ENCODE measurements at places on chromosomes 11 and 22. TPM values are rescaled to one million over a fixed set of nuclear protein-coding genes. Genes with fewer than 3 reads are reported as not detected.

GRCh38 chr11:103985041-103985440 is 51.4 kb upstream of the DDI1 start:
- H3K4me3 ChIP-seq = no peak overlapping the region
- no peaks in the 10 kb centered on the region for H3K36me3 ChIP-seq
- H3K4me1 ChIP-seq = no peaks in the 10 kb centered on the region
- no peaks in the 10 kb centered on the region for H3K27me3 ChIP-seq
- no peak for DNase-seq

TYR gene
- total RNA-seq = 0.61 TPM

GRCh38 chr22:25448435-25449051 is 115.9 kb upstream of the GRK3 start:
- H3K4me1 ChIP-seq = peaks cover 14% of the 10 kb centered on the region
- H3K4me3 ChIP-seq = peak overlapping the region; percentile 68
- peak; percentile 12 for DNase-seq
- H3K27ac ChIP-seq = no peak overlapping the region

DNA sequence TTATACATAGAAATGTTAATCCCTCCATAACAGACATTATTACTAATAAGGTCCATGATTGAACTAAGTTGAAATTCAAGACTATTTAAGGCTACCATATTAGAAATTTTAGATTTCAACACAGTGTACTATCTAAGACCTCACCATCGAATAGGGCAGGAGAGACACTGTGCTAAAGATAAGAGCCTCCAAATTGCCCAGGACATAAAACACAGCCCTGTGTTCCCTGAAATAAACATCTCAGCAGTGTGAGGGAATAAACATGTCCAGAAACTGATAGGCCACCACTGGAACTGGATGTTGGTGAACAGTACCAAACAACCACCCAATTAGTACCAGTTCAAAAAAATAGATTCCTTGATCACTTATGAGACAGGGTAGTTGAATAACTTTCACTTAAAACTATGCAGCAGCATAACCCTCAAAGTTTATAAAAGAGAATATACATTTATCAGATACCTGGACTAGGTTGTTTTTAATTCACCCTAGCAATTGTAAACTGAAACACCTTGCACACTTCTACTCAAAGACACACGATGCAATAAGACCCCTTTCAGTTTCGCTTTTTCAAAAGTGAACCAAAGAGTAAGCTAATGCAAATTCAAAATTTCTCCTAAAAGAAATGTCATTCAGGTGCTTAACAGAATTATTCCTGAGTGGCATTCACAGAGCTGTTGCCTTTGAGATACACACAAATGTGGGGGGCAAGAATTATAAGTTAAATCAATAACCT is 34.3 kb downstream of the USP28 start:
- no peaks in the 10 kb centered on the region for H3K4me1 ChIP-seq
- H3K36me3 ChIP-seq = peaks cover 20% of the 10 kb centered on the region
- H3K27me3 ChIP-seq = no peaks in the 10 kb centered on the region
- no peak for DNase-seq

GRCh38 chr22:46471901-46472721 is 65.3 kb downstream of the CELSR1 start:
- H3K36me3 ChIP-seq = peaks cover 16% of the 10 kb centered on the region
- H3K4me3 ChIP-seq = no peak overlapping the region
- no peak overlapping the region for H3K27ac ChIP-seq
- H3K4me1 ChIP-seq = peaks cover 5% of the 10 kb centered on the region
- no peaks in the 10 kb centered on the region for H3K27me3 ChIP-seq
- DNase-seq = no peak

GP1BB gene
- total RNA-seq = 14.4 TPM

DNA sequence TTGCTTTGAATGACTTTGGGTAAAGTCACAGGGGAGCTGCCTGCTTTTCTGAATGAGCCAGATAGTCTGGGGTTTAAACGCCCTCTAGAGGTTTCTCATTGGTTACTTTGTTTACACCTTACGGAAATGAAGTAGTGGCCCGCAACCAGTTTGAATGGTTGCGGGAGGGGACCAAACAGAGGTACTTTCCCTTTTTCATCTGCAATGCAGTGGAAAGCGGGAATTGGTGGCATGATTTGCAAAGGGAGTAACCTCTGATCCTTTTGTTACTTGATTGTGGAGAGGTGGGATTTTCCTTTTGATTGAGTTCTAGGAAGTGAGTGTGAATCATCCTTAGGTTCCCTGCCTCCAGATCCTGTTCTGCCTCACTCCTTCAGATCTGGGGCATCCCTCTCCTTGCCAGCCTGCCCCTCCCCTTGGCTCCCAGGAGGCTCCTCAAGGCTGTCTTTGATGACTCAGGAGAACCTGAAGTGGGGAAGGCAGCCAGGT is 15.9 kb upstream of the GLYATL1 start:
- peak; percentile 83 for DNase-seq
- H3K27ac ChIP-seq = no peak overlapping the region
- no peaks in the 10 kb centered on the region for H3K27me3 ChIP-seq
- H3K4me1 ChIP-seq = peaks cover 5% of the 10 kb centered on the region
- H3K4me3 ChIP-seq = no peak overlapping the region

YPEL1 gene
- 16.0 TPM for total RNA-seq

ZNF143 gene
- total RNA-seq = 30.3 TPM

- H3K27me3 ChIP-seq = no peaks in the 10 kb centered on the region
- no peak overlapping the region for H3K27ac ChIP-seq
- H3K4me1 ChIP-seq = no peaks in the 10 kb centered on the region
- no peaks in the 10 kb centered on the region for H3K36me3 ChIP-seq
- no peak for DNase-seq
- H3K4me3 ChIP-seq = no peak overlapping the region
Observed at GRCh38 chr11:110075847-110076208, 17.4 kb upstream of the ZC3H12C start.

ZBTB16 gene
- 17.9 TPM for total RNA-seq

- H3K27me3 ChIP-seq = no peaks in the 10 kb centered on the region
- no peak for DNase-seq
- no peak overlapping the region for H3K4me3 ChIP-seq
Observed at GRCh38 chr11:66951927-66952337, 6.3 kb downstream of the PC start.

RBMXL2 gene
- total RNA-seq = 0.55 TPM

GRCh38 chr11:23509023-23509422 is 648.7 kb upstream of the CCDC179 start:
- no peak for DNase-seq
- H3K4me3 ChIP-seq = no peak overlapping the region
- H3K27ac ChIP-seq = no peak overlapping the region
- H3K36me3 ChIP-seq = no peaks in the 10 kb centered on the region
- H3K4me1 ChIP-seq = no peaks in the 10 kb centered on the region

GRCh38 chr11:11449327-11449726 is 96.3 kb upstream of the CSNK2A3 start:
- H3K27ac ChIP-seq = no peak overlapping the region
- H3K27me3 ChIP-seq = no peaks in the 10 kb centered on the region

DNA sequence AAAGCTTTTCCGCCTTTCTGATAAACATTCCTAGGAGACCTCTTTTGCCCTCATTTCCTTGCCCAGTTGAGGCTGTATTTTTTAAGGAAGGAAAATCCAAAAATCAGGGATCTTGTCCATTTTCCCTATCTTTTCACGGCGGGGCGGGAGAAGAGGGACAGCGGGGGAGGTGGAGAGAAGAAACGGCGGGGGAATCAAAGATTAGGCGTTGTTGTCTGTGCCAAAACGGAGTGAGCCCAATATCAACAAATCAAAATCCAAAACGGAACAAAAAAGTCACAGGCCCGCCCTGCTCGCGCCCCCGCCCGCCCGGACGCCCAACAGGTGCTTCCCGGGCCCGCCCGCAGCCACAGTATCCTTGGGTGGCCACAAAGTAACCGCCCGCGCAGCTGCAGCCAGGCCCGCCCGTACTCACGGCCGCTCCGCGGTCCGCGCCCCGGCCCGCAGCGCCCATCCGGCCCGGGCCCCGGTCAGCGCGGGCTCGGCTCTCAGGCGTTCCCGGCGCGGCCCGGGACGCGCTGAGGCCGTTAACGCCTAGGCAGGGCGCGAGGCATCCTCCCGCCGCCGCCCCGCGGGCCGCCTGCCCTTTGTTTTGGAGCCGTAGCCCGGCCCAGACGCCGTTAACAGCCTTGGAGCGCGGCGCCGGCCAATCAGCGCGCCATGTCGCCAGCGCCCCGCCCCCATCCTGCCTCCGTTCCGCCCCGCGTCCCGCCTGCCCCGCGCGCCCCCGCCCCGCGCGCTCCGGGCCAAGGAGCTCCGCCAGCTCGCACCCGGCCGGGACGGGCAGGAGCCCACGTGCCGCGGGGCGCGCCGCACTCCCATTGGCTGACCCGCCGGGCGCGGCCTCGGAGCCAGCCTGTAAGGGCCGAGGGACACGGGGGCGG is at the start of gene YPEL1:
TSS of gene YPEL1 (minus strand) at position 595 of the 884 bp plus-strand sequence. CDS start 25,050 bp downstream, outside the sequence.
- H3K4me1 ChIP-seq = peaks cover 7% of the 10 kb centered on the region
- peaks cover 11% of the 10 kb centered on the region for H3K36me3 ChIP-seq
- DNase-seq = peak; percentile 96
- H3K27me3 ChIP-seq = no peaks in the 10 kb centered on the region

BAD gene
- total RNA-seq = 123 TPM

SLC22A12 gene
- total RNA-seq = not detected

GRCh38 chr22:20316217-20316843 is 3.5 kb downstream of the DGCR6L start:
- H3K27me3 ChIP-seq = no peaks in the 10 kb centered on the region
- DNase-seq = no peak
- H3K36me3 ChIP-seq = peaks cover 46% of the 10 kb centered on the region

GRCh38 chr11:104060820-104061219 is 24.4 kb downstream of the DDI1 start:
- no peak overlapping the region for H3K4me3 ChIP-seq
- H3K36me3 ChIP-seq = no peaks in the 10 kb centered on the region
- H3K4me1 ChIP-seq = no peaks in the 10 kb centered on the region
- H3K27ac ChIP-seq = no peak overlapping the region

DNA sequence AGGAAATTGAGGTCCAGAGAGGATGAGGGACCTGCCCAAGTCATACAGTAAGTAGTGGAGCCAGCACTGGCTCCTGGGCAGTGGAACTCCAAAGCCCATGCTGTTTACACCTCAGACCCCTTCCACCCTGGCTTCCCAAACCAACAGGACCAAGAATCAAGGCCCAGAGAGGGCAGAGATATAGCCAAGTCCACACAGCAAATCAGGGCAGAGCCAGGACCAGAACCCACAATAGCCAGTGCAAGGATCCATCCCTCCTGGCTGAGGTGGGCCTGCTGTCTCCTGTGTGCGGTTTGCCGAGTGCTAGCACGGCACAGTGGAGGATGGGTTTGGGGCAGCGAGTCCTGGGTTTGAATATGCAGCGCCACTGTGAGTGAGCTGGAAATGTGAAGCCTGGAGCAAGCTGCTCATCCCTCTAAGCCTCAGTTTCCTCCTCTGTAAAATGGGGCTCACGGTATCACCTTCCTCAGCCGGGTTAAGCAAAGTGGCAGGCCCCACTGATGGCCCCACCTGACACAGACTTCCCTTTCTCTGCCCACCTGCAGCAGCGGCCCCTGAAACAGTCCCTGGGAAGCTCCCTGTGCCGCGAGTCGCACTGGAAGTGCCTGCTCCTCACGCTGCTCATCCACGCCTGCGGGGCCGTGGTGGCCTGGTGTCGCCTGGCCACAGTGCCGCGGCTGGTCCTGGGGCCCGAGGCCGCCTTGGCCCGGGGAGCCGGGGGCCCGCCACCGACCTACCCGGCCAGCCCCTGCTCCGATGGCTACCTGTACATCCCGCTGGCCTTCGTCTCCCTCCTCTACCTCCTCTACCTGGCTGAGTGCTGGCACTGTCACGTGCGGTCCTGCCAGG is 2.3 kb downstream of the TMEM151A start:
- no peak for DNase-seq
- no peak overlapping the region for H3K27ac ChIP-seq
- H3K4me3 ChIP-seq = no peak overlapping the region

DNA sequence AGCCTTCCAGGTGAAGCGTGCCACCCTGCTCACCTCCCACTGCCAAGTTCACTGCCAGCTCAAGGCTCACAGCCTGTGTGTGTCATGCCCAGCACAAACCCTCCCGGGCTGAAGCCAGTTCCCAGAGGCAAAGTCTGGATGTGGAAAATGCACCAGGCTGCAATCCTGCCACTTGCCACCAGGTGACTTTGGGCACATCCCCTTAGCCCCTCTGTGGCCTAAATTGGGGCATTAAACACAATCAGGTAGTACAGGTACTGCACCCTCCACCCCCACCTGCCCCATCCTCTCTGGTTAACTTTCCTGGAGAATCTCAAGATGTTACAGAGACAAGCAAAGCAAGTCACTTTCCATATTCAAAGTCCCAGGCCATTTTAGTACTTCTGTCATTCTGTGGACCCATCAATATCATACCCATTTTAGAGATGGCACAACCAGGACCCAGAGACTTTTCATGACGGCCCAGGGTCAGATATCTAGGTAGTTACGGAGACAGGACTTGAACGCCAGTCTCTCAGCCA is 1.8 kb upstream of the RASD2 start:
- no peaks in the 10 kb centered on the region for H3K36me3 ChIP-seq
- H3K4me1 ChIP-seq = peaks cover 51% of the 10 kb centered on the region
- no peak overlapping the region for H3K27ac ChIP-seq
- DNase-seq = no peak
- no peak overlapping the region for H3K4me3 ChIP-seq

DNA sequence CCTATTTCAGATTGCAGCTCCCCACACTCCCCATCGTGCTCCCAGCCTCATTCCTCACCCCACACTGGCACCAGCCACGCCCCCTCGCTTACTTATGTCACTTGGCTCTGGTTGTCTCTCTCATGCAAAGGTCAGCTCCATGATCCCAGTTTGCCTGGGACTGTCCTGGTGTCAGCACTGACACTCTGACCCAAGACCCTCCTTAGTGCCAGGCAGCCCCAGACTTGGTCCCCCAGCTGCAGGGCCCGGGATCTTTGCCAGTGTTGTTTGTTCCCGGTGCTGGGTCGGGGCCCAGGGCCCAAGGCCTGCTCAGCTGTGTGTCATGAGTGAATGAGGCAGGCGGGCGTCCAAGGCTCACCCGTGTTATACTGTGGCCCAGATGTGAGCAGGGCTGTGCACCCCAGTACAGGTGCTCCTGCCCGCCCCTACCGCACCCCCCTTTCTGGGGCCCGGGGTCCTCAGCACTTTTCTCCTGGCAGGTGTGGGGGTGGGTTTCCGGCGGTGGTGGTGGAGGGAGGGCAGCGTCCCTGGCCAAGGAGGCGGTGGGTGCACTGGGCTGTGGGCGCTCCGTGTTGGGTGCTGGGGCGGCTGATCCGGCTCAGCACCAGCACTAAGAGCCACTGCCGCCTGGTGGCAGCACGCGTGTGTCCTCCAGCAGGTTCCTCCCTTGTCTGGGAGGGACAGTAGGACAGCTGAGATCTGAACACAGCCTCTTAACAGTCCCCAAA is 19.5 kb downstream of the IL17REL start:
- peaks cover 9% of the 10 kb centered on the region for H3K4me1 ChIP-seq
- no peaks in the 10 kb centered on the region for H3K27me3 ChIP-seq
- H3K4me3 ChIP-seq = no peak overlapping the region
- H3K27ac ChIP-seq = no peak overlapping the region
- DNase-seq = no peak

SLN gene
- 0.50 TPM for total RNA-seq

- peak overlapping the region; percentile 90 for H3K4me3 ChIP-seq
- peaks cover 31% of the 10 kb centered on the region for H3K4me1 ChIP-seq
- peak overlapping the region; percentile 95 for H3K27ac ChIP-seq
- H3K36me3 ChIP-seq = peaks cover 4% of the 10 kb centered on the region
Observed at GRCh38 chr11:63680834-63681320, 423 bp upstream of the RTN3 start.

ESAM gene
- 9.5 TPM for total RNA-seq

F2 gene
- 0.39 TPM for total RNA-seq

B4GALNT4 gene
- total RNA-seq = 27.0 TPM

GRCh38 chr11:8760896-8761295 is 78.3 kb downstream of the RPL27A start:
- H3K36me3 ChIP-seq = peaks cover 4% of the 10 kb centered on the region
- peak overlapping the region; percentile 15 for H3K27ac ChIP-seq
- DNase-seq = no peak
- peaks cover 33% of the 10 kb centered on the region for H3K4me1 ChIP-seq

CABP4 gene
- total RNA-seq = 0.39 TPM

AMOTL1 gene
- 46.4 TPM for total RNA-seq

SMTNL1 gene
- total RNA-seq = not detected
